Stimulated activated CD8-positive, alpha-beta memory T cell treated with anti-CD3 and anti-CD28 coated beads, Interleukin-4, amount 100 ng/mL, for 1 hour (primary cell): ENCODE measurements at places on chromosomes 1 and 21.

- no peak for DNase-seq
Measured at GRCh38 chr1:162859191-162859590, 1.8 kb downstream of the CCDC190 start.

GRCh38 chr21:24428591-24429199 lies 1178.6 kb downstream of the MRPL39 start:
- DNase-seq, result no peak

DNA sequence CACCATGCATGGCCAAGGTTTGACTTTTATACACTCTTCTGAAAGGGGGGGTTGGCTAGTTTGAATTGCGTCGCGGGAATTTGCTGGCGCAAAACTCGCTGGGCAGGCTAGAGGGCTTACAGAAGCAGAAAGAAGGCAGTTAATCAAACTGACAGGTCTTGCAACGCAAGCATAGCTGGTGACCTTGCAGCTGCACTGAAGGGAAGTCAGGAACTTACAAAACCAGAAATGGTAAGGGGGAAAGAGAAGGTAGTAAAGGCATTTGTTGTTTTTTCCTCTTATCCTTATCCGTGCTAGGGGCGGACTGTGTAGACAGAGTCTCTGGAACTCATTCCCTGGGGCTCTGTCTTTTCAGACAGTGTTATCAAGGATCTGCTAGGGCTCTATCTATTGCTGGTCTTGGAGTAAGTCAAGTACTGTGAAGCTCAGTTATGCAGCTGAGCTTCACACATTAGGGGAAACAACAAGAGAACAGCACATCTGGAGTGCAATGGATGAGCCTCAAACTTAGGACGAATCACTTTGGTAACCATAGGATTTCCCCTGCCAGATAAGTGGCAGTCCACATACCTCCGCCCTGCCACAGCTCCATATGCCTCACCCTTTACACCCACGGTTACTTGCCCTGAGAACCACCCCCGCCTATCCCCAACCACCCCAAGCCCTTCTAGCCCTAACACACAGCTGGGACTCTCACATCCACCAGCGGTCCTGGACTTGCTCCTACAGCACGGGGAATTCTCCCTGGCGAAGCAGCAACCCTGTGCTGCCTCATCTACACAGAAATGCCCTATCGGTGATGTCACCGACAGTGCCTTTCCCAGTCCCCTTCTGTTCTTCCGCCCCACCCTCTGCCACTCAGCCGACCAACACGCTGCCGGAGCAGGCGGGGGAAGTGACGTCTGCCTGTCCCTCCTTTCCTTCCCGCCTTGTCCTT lies 251.4 kb downstream of the FAM72C start:
- DNase-seq, result no peak

GRCh38 chr21:33682992-33683627 lies 40.8 kb downstream of the ITSN1 start:
- DNase-seq, result no peak

DNA sequence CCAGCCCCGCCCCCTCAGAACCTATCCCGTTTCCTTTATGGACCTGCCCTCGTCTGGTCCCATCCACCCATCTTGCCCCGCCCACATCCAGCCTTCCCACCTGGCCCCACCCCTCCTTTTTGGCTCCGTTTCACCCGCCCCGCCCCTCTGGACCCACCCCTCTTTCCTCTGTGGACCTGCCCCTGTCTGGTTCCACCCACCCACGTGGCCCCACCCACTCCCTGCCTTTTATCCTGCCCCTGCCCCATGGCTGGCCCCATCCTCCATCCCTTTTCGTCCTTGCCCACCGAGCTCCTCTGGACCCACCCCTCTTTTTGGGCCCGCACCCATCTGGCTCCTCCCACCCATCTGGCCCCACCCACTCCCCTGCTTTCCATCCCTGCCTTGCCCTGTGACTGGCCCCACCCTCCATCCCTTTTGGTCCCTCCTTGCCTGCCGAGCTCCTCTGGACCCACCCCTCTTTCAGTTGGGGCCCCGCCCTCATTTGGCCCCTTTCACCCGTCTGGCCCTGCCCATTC lies 177.3 kb downstream of the CAMTA1 start:
- no peak for DNase-seq

GRCh38 chr1:118257946-118258345 lies 72.9 kb upstream of the SPAG17 start:
- DNase-seq, result no peak

DNA sequence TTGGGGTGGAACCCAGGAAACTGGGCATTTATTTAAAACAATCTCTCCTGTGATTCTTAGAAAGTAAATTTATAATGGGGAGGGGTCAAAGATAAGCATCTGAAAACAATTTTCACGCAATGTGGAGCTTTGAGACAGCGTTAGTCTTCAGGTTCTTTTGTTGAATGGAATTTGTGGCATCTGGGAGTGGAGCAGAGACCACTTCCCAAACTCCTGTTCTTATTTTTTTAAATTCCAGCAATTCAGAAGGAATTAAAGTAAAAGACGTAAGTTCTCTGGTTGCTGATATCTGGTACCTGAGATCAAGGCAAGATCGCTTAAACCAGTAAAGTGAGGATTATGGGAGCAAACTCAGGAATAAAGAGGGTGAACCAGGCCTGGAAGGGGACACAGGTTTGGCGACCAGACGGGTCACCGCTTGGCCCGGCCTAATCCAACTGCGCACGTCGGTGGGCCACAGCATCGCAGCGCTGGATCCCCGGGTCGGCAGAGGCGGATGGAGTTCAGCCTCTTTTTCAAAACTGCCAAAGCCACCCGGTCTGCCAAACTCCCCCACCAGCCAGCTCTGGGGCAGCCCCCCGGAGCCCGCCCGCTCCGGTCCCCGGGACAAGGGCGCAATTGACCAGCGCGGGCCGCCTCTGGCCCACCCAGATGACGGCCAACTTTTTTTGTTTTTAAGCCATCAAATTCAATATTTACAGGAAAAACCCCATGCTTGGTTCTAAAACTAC lies 754 bp upstream of the PDPN start:
- no peak for DNase-seq

DNA sequence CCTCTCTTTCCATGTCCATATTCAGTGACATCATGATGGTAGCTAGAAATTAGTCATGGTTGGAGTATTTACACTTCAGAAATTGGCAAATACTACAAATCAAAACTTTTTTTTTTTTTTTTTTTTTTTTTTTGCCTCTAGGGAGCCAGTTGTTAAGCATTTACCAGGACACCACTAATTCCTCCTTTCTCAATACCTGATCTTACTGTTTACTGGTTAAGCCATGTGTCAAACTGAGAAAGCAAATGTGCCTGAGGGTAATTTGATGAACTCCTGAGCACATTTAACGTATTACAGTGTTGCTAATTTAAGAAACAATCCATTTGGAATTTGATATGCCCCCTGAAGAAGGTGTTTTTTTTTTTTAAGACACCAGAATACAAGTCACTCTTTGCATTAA lies 94.4 kb downstream of the DNM3 start:
- DNase-seq, result no peak

- DNase-seq, result no peak
Measured at GRCh38 chr1:235012436-235013210, 116.0 kb downstream of the TOMM20 start.
